ENCODE measurements at places on chromosomes 1 and 21.

- no peak for DNase-seq
These were observed 156.0 kb downstream of the PGBD5 start for GRCh38 chr1:230270185-230270558.

DNA sequence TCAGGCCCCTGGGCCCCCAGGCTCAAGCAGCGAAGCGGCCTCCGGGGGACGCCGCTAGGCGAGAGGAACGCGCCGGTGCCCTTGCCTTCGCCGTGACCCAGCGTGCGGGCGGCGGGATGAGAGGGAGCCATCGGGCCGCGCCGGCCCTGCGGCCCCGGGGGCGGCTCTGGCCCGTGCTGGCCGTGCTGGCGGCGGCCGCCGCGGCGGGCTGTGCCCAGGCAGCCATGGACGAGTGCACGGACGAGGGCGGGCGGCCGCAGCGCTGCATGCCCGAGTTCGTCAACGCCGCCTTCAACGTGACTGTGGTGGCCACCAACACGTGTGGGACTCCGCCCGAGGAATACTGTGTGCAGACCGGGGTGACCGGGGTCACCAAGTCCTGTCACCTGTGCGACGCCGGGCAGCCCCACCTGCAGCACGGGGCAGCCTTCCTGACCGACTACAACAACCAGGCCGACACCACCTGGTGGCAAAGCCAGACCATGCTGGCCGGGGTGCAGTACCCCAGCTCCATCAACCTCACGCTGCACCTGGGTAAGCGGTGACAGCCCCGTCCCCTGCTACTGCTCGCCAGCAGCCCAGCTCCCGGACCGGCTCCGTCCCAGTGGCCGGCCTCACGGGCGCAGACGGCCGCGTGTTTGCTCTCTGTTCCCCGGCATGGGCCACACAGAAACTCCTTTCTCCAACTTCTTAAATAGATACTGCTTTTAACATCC is 539 bp downstream of the LAMC1 start:
- no peak for DNase-seq

DNA sequence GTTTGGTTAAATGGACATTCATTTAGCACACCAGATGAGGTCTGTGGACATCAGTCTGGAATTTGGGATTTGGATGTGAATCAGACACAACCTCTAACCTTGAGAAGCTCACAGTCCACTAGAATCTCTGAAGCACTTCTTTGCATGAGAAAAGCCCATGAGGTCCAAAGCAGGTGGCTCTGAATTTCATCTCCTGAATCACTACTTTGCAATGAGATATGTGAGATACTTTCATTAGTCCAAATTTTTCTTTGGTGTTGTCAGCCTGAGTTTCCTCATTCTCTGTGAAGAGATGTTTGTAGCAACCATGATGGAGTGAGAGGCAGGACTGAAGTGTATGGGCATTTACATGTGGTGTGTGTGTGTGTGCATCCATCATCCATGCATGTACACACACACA is 16.5 kb upstream of the LCE2D start:
- no peak for DNase-seq

GRCh38 chr1:184752656-184753055 is 2.0 kb downstream of the EDEM3 start:
- no peak for DNase-seq

DNA sequence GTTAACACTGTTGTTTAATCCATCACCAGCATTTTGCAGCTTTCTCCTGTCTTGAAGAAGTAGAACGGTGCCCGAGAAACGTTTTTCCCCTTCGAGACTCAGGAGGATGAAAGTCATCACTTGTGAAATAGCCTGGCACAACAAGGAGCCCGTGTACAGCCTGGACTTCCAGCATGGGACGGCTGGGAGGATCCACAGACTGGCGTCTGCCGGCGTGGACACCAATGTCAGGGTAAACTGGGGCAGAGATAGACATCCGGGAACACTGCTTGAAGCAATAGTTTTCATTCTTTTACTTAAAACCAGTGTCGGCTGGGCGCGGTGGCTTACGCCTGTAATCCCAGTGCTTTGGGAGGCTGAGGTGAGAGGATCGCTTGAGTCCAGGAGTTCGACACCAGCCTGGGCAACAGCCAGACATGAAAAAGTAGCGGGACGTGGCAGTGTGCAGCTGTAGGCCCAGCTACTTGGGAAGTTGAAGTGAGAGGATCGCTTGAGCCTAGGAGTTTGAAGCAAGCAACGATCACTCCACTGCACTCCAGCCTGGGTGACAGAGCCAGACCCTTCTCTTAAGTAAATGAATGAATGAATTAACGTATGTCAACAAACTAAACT is 945 bp downstream of the CHAF1B start:
- DNase-seq, result no peak

DNA sequence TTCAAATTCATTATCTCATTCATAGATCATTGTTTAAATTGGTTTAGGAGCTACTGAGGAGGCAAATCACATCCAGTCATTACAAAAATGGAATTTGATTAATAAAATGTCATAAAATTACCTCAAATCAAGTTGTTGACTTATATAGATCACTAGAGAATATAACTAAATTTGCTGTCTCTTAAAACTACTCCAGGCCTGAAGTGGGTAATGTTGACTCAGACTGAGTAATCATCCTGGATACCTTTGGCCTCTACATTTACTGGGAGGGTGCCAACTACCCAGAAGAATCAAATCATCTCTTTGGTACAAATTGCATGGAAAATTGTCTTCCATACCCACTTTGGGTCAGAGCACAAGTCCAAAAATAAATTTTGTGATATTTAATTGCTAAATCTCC is 191.2 kb upstream of the GREM2 start:
- no peak for DNase-seq

DNA sequence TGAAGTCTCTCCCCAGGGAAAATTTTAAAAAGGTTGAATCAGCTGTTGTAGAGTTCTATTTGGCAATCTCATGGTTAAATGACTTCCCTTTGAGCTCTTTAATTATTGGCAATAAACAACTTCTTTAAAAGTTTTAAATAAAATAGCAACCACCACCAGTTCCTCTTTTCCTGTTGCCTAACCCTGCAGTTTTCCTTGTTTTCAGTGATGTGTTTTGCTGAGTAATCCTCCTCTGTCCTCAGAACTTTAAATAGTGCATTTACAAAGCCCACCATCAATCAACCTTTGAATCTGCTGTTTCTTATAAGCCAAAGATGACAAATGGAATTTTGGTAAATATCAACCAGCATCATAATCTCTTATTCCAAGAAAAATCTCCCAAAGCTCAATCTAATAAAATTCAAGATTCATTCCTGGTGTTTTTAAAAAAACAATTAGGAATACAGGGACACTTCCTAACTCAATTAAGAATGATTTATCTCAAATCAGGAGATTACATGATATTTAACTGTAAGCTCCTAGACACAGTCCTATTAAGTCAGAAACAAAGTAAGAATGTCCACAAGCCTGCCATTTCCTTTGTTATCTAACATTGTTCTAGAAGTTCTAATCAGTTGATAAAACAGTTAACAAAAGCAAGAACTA is 14.8 kb downstream of the AVPR1B start:
- no peak for DNase-seq

DNA sequence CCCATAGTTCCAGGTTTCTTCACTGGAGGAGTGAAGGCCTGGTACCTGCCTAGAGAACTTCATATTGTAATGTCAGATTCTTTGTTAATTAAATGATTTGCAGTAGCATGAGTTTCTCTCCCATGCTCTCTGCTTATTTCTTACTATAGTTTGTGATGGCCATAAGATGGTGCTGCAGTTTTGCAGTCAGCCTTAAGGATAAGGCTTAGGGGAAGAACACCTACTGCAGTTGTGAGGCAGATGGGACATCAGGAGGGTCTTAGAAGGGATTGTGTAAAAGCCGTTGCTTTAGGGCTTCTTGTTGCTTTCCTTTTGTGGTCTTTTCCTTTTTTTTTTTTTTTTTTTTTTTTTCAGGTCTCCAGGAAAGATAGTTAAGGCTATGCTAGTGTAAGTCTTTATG is 61.8 kb downstream of the MACF1 start:
- no peak for DNase-seq

DNA sequence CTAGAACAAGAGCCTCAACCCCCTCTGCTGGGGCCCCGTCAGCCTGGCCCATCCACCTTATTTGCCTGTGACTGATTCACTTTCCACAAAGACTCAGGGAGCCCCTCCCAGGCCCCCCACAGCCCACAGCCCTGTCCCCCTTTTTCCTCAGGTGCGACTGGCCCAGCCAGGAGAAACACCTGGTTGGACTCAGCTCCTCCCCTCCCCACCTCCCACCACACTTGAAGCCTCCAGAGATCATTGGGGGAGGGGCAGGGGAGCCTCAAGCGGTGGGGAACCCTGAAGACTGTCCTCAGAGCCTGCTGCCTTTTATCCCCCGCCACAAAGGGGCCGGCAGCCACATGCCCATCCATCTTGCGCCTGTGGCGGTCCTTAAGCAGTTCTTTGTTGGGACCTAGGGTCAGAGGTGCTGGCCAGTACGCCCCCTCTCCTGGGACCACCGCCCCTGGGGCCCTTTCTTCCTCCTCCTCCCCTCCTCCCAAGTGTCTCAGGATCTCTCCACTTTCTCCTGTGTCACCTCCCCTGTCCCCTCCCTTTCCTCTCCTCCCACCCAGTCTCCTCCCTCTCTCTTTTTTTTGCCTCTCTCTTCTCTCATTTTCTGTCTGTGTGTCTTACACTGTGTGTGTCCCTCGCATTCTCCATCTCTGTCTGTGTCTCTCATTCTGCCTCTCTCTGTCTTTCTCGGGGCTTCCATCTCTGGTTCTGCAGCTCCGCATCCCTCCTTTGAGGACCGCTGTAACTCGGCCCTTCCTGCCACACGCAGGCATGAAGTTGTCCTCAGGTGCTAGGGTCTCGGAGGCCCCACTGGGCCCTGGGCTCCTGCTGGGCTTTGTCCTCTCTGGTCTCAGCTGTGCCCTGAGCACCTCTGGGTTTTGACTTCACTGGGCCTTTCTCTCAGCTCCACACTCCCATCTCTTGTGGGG is 12.2 kb downstream of the CRABP2 start:
- DNase-seq, result no peak

DNA sequence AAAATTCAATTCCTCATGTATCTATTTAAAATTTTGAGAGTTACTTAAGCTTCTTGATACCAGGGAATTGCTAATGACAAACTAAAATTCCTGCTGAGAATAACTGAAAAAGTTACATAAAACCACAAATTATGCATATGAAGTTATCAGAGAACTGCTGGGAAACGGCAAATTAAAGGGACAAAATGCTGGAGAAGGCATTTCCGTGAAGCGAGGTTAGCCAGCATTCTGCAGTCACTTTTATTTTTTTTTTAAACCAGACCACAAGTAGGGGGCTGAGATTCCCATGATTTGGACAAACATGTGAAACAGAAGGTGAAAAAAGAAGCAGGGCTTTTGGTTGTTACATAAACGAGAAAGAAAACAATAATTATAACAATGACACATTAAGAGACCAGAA is 737.6 kb upstream of the CHRM3 start:
- DNase-seq, result no peak

GRCh38 chr1:207918011-207918410 is 7.1 kb upstream of the CD34 start:
- no peak for DNase-seq

GRCh38 chr21:40299451-40299850 is 432.2 kb downstream of the PCP4 start:
- no peak for DNase-seq

DNA sequence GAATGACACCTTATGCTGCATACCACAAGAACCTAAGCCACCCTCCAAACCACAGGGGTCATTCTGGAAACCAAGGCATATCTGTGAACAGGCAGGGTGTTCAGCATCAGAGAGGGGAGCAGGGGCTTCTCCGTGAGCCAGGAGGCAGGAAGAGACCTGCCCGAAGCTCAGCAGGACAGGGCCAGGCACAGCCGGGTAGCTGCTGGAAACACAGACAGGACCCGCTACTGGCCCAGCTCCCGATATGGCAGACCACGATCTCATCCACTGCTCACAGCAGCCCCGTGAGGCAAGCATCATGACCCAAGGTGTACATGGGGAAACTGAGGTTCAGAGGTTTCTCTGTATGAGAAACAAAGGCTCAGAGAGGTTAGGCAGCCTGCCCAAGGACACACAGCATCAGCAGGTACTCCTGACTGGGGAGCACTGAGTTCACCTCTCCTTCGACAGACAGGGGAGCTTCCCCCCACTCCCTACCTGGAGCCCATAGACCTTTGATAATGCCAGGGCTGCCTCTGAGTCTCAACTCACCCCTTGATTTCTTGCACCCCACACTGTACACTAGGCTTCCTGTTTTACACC is 317.7 kb downstream of the MATN1 start:
- no peak for DNase-seq

- no peak for DNase-seq
These were observed 42.5 kb upstream of the GPR52 start for GRCh38 chr1:174405219-174405618.

- DNase-seq, result no peak
These were observed 117.5 kb downstream of the NAV1 start for GRCh38 chr1:201656311-201657032.

GRCh38 chr1:210499956-210500355 is 171.3 kb downstream of the HHAT start:
- no peak for DNase-seq

DNA sequence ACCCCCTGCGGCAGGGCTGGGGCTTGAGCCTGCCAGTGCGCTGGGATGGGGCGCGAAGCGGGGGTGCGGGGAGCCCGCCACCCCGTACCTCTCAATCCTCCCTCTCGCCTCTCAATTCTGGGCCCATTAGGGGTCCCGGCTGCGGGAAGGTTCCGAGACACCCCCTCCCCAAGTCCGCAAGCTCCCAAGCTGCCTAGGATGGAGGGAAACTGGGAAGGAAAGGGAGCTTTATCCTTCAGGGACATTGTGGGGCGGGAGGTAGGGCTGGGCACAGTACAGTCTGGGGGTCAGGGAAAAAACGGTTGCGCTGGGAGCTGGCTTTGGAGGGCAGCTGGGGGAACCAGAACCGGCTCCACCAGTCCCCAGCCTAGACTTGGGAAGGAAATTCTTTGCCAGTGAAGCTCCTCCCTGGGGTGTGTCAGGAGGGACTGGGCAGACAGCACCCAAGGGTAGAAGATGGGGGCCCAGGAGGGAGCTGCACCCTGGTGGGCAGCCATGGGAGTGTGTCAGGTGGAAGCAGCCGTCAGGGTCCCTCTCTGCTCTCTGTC is 904 bp downstream of the GJB3 start:
- no peak for DNase-seq

DNA sequence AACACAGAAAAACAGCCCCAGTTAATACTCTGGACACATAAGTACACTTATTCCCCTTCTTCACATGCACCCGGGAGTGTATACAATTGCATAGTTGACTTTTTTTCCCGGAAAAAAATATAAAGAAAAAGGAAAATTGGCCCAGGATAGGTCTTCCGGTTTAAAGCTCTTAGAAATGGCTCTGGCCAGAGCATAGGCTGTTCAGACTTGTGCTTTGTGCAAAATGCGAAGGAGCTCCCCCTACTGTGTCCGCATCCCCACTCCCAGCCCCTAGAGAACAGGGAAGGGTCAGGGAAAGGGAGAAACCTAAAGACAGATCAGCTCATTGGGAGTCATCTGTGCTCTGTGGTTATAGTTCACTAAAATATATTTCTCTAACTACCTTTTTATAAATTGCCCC is 5.5 kb upstream of the MTMR11 start:
- no peak for DNase-seq

- DNase-seq, result no peak
These were observed 36.1 kb downstream of the CLSTN1 start for GRCh38 chr1:9787702-9788101.

GRCh38 chr21:38297194-38297631 is 40.4 kb downstream of the KCNJ15 start:
- no peak for DNase-seq
